ENCODE measurements at places on chromosomes 2 and 18. TPM values are rescaled to one million over a fixed set of nuclear protein-coding genes. Genes with fewer than 3 reads are reported as not detected.

DYNAP gene
- not detected for total RNA-seq

PLGLB1 gene
- total RNA-seq = 1.4 TPM

GRCh38 chr2:230172852-230173251 lies 46.9 kb downstream of the SP110 start:
- DNase-seq = no peak

- no peak for DNase-seq
Measured at GRCh38 chr18:6759579-6759978, 30.1 kb downstream of the ARHGAP28 start.

GRCh38 chr2:172921532-172922236 lies 154.0 kb upstream of the MAP3K20 start:
- DNase-seq = peak; percentile 74

- DNase-seq = no peak
Measured at GRCh38 chr2:12045864-12046291, 299.4 kb downstream of the LPIN1 start.

GRCh38 chr2:134897932-134898331 lies 20.7 kb upstream of the CCNT2 start:
- peak; percentile 34 for DNase-seq

CHAC2 gene
- 8.9 TPM for total RNA-seq

- DNase-seq = no peak
Measured at GRCh38 chr2:172050479-172051125, 34.7 kb upstream of the DLX1 start.

DNA sequence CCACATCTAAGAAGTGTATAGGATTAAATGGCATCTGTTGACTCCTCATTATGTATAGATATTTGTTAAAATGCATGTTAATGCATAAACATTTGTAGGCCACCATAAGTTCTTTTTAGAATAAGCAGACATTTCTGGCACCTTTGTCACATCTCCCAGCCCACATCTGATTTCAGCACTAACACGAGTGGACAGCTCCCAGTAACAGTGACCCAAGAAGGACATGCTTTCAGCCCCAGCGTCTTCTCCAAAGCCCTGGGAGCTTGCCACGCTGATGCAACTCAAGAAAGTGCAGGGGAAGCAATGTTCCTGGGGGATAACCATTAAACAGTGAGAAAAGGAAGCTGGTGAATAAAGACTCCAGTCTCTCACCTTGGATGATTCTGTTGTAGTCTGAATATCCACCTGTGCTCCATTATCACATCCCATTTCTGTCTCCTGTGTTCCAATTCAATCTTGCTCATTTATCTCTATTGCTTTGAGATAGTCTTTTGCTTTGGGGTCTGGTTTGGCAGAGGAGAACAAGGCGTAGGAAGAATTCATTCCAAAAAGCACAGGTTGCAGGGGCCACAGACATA lies 182.6 kb upstream of the THSD7B start:
- peak; percentile 3 for DNase-seq

GRCh38 chr18:50826027-50826426 lies 6.2 kb upstream of the MRO start:
- no peak for DNase-seq

- peak; percentile 73 for DNase-seq
Measured at GRCh38 chr2:109609352-109610024, 4.3 kb downstream of the SEPTIN10 start.

DNA sequence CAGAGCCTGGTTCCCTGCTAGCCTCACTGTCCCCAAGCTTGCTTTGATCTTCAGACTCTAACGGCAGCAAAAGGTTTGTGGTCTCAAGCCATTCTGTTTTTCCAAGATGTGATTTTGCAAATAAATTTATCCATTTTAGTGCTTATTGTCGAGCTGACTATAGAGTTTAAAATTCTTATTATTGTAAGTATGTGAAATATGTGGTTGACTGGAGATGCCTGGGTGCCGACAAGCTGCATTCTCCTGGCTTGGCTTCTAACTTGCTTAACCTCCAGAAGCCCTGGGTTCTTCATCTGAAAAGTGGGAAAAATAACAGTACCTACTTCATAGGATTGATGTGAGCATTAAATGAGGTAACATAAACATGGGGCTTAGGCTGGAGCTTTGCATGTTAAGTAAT lies 9.9 kb upstream of the EDAR start:
- no peak for DNase-seq

CRACDL gene
- total RNA-seq = 2.2 TPM

DNA sequence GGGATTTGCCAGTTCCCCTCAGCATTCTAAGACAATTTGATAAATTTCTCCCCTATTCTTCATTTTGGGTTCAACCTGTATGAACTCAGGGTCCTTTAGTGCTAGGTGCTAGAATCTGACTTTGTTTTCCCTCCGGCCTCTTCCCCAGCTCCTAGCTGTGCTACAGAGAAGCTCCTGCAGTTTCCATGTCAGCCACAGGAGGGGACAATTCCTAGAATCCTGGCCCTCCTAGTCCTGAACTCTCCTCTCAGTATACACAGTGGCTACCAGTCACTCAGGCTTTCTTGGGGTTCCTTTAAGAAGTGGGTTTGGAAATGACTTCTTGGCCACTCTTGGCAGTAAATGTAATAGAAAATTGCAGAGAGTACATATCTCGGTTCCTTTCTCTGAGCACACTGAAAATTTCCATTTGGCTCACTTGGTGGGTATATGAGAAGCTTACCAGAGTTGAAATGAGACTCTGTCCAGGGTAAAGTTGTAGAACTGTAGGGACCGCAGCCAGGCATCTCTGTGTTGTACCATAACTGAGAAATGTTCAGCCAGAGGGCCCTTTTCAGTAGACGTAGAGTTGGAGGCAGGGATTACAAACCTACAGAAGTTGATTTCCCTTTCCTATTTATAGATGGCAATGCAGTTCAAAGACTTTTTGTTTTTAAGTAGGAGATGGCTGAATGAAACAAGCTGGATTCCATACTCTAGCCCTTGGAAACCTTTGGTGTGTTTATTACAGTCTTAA lies 5.0 kb upstream of the CHST10 start:
- peak; percentile 49 for DNase-seq

- DNase-seq = no peak
Measured at GRCh38 chr2:190864375-190864774, 16.2 kb upstream of the GLS start.

- no peak for DNase-seq
Measured at GRCh38 chr18:36568487-36568886, 260.3 kb downstream of the TPGS2 start.

- DNase-seq = peak; percentile 13
Measured at GRCh38 chr2:88307817-88308216, 137.7 kb downstream of the THNSL2 start.

GRCh38 chr2:230258483-230258882 lies 32.9 kb downstream of the SP140 start:
- DNase-seq = no peak

DNA sequence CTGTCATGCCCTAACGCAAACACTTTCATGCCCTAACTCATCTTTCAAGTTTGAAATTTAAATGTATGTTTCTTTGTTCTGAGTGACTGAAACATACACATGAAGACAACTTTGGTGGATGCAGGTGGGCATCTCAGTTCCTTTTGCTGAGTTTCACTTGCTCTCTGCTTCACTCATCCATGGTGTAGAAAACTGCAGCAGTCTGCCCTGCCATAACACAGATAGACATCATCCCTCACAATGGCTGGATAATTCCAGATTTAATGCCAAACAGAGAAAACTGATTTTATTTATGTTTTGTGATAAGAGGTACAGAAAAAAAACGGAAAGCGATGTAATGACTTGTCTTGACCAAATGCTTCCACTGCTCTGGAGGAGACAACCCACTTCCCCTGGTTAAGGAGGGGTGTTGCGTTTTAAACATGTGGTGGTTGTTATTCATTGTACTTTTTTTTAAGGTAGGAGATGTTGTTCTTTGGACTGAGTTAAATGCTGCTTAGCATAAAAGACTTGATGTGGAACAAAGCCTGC lies 70.4 kb downstream of the RHBDD1 start:
- no peak for DNase-seq

DNA sequence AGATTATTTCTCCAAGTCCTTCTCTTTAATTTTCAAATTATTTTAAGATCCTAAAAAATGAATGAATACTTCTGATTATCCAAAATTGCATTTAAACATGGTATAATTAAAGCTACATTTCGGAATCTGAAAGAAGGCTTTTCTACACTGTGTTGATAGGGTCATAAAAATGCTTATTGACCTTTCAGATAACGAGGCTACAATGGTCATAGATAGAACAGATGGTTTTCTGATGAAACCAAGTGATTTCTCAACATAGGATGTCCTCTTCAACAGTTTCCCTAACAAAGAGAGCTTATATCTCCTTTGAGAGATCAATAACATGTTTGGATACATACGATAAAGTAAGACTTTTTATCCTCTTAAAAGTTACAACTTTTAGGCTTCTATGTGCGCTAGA lies 201.1 kb downstream of the PTH2R start:
- no peak for DNase-seq

UGT1A10 gene
- total RNA-seq = not detected

- DNase-seq = no peak
Measured at GRCh38 chr2:126932529-126932928, 33.8 kb downstream of the TEX51 start.

DNA sequence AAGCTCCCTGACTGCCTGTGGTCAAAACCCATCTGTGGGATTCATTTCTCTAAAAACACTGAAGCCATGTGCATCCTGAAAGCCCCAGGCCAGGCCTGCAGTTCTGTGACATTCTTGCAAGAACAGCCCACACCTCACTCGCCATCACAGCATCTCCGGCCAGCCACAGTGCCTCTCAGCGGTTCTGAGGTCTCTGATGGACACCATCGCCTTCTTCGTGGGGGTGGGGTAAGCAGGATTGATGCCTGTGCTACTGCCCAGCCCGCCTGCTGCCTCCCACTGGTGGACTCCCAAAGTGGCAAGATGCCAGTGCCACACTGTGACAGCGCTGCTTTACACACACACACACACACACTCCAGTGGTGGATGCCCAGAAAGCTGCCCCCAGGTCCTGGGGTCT lies 5.2 kb upstream of the PRLH start:
- DNase-seq = no peak

DNA sequence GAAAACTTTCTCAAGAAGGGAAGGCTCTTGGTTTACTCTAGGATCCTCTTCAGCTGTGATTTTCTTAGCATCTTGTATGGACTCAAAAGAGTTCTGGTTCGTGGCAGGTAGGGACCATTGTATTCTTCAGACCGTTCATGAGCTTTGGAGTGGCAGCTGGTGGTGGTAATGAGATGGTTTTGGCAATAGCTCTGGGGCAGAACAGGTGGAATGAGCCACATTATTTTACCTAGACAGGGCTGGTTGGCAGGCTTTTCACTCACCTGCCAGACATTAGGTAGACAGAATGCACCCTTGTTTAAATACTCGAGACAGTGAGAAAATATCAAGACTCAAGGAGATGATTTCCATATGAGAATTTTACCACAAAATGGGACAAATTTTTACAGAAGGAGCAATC lies 26.2 kb upstream of the MGAT5 start:
- DNase-seq = no peak

MOCOS gene
- under 0.01 TPM for total RNA-seq

DNA sequence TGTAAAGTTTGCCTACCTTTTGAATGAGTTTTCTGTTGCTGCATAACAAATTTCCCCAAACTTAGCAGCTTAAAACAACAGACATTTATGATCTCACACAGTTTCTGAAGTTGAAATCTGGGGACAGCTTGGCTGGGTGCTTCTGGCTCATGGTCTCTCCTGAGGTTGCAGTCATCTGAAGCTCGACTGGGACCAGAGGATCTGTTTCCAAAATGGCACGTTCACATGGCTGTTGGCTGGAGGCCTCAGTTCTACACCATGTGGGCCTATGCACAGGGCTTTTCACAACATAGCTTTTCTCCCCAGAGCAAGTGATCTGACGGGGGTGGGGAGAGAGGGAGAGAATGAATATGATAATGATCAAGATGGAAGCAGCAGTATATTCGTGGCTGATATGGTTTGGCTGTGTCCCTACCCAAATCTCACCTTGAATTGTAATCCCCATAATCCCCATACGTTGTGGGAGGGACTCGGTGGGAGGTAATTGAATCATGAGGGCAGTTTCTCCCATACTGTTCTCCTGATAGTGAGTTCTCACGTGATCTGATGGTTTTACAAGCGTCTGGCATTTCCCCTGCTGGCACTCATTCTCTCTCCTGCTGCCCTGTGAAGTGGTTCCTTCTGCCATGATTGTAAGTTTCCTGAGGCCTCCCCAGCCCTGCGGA lies 3.5 kb downstream of the RALB start:
- DNase-seq = peak; percentile 56

- DNase-seq = no peak
Measured at GRCh38 chr18:78947291-78947690, 32.3 kb upstream of the SALL3 start.

- no peak for DNase-seq
Measured at GRCh38 chr2:208490492-208490891, 83.9 kb downstream of the PTH2R start.

GRCh38 chr2:191225690-191226089 lies 19.5 kb upstream of the MYO1B start:
- no peak for DNase-seq

DNA sequence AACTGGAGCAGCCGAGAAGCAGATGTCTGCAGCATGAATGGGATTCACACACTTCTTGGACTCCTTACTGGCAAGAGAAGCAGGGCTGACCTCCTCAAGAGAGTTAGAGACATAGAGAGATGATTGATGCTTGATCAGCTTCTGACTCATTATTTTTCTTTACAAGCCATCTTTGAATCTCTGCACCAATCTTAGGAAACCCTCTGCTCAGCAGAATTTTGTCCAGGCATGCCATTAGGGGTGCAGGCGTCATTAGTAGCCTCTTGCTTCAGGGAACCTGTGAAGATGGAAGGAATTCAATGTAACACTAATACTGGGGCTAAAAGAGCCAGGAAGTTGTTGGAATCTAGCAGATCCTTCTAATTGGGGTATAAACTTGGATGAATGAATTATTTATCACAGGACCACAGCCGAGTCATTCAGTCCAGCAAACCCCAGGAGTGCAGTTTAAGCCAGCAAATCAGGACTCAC lies 151.8 kb downstream of the MGAT5 start:
- DNase-seq = no peak

GRCh38 chr2:181374781-181375675 lies 82.2 kb upstream of the ITGA4 start:
- DNase-seq = no peak

GRCh38 chr2:170411660-170412059 lies 233.7 kb downstream of the MYO3B start:
- DNase-seq = no peak

DNA sequence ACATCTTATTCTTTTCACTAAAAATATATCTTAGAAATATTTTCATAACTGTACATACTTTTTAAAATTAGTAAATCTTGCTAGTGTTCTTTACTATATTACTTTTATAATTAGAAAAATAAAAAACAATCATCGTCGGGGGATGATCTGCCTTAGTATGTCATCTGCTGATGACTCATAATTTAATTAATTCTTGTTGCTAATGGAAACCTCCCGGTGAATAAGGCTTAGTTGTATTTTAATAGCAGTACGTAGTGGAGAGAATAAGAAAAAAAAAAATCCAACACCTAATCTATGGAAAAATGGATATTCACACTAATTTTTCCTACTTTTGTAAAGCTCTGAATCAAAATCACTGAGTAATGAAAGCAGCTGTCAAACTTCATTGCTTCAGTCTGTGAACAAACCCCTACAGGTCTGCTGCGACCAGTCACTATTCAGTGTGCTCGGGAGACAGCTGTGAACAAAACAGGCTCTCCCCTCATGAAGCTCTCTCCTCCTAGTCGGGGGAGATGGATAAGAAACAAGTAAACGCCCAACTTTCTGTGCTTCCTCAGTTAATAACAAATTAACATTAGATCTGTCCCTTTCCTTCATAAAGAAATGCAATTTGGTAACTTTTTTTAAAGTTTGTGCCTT lies 97.4 kb upstream of the UPP2 start:
- DNase-seq = no peak
